SJSA1 (cell line): ENCODE measurements at places on chromosomes 4 and X. TPM values are rescaled to one million over a fixed set of nuclear protein-coding genes. Genes with fewer than 3 reads are reported as not detected.

GRCh38 chrX:71216485-71216884 is 6.5 kb upstream of the GJB1 start:
- no peak for DNase-seq

Gene CXorf49
- not detected in 2 replicates for total RNA-seq

Gene FREM3
- total RNA-seq: 0.09 TPM in 1 of 2 replicates, not detected in the other

DNA sequence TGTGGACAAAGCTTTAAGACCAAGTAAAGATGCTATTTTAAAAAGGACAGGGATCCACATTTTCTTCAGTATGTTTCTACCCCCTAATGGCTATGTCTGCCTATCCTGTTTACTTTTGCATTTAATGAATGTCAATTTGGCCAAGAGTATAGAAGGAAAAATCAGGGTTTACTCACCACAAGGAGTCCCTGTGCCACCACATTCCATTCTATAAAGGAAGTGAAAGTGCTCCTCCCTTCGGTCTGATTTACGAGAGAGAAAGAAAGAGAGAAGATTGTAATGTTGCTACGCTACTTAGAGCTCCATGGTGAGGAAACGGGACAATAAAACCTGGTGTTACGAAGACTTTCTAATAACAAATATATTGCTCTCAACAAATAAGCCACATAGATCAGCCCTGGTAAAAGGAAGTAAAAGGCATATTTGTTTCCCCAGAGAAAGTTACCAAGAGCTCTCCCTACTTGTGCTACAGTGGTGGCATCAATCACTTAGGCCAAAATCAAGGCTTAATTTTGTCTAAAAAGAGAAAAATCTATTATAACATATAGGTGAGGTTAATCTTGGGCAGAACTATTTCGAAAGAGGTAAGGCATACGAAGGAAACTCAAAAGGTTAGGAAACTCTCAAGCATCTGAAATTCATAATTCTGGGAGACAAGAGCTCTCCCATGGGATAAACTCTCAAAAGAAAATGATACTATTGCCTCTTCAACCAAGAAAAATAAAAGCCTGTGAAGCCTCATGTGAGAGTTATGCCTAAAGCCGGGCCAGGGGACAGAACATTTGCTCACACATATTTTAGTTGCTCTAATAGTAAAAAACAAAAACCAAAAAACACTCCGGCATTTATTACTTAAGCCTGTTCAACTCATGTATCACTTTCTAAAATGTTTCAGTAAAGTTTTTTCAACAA is 29.5 kb downstream of the TAPT1 start:
- DNase-seq: peak; percentile 63

DNA sequence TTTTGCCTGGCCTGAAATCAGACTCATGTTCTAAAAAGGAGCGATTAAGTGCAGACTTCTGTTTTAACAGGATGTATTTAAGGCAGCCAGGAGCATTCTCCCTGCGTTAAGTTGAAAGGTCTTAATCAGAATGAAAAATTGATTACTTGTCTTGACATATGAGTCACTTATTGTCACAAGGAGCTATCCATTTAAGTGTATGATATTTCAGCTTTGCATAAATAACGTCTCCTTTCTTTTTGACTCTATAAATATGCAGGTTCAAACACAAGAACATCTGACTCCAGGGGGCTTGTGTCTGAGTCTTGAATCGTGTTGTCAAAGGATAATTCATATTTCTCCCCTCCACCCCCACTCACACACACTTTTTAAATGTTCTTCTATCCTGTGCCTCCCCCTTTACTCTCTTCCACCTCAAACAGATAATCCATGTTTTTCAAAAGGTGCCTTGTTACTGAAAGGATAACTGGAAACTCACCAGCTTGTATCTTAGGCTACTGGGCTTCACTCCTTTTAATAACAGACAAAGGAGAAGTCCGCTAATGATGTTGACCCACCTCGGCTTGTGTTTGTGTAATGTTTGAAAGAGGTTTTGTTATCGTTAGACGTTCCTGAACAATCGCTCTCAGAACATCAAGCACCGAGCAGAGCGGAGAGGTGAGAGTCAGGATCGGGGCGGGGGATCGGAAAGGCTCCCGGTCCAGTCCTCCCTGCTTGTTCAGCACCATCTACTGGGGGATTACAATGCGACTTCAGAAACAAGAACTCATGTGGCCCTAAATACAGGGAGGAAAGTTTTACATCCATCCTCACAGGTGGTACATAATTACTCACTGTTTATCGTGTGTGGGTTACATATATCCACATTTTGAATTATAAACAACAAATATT is 107.5 kb upstream of the RPL34 start:
- peak; percentile 61 for DNase-seq

Gene MND1
- total RNA-seq: 19.3 and 35.1 TPM in 2 replicates

Gene UGT2B15
- not detected in 2 replicates for total RNA-seq

- DNase-seq: peak; percentile 86
Observed at GRCh38 chr4:168857546-168858314, 152.3 kb downstream of the CBR4 start.

GRCh38 chr4:108693819-108694218 is 43.4 kb downstream of the OSTC start:
- DNase-seq: no peak

Gene TCEAL6
- total RNA-seq: not detected in 2 replicates

DNA sequence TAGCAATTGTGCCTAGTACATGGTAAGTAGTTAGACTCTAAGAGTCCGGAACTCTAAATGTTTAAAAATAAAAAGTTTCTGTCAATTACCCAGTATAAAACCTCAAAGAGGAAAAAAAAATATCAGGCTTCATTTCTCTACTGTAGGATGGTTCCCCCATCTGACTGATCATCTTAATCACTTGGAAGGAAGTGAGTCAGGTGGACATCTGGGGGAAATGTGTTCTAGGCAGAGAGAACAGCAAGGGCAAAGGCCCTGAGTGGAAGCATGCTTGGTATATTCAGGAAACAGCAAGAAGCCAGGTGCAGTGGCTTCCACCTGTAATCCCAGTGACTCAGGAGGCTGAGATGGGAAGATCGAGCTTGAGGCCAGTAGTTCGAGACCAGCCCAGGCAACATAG is 2.9 kb upstream of the EIF1AX start:
- DNase-seq: no peak

GRCh38 chr4:145819101-145819852 is 119.3 kb downstream of the ZNF827 start:
- no peak for DNase-seq
